Activated T-helper 17 cell treated with anti-CD3 and anti-CD28 coated beads, Interleukin-2, amount 50 U/mL, for 72 hours (primary cell): ENCODE measurements at places on chromosomes 3 and 15. TPM values are rescaled to one million over a fixed set of nuclear protein-coding genes. Genes with fewer than 3 reads are reported as not detected.

Gene IDH3A
- total RNA-seq: 61.9 TPM

Gene TM6SF1
- total RNA-seq: 0.54 TPM

Gene TATDN2
- 56.7 TPM for total RNA-seq

Gene ZDHHC23
- 4.1 TPM for total RNA-seq

Gene LDHAL6B
- not detected for total RNA-seq

Gene EIF4E3
- total RNA-seq: 25.3 TPM

Gene ZIC1
- total RNA-seq: not detected

Gene HEG1
- total RNA-seq: 5.5 TPM

Gene GRK7
- total RNA-seq: 0.09 TPM

Gene IMPDH2
- 460 TPM for total RNA-seq

Gene RBPMS2
- not detected for total RNA-seq

Gene RBP2
- total RNA-seq: not detected

Gene EPHB1
- 1.3 TPM for total RNA-seq

Gene GABPB1
- total RNA-seq: 31.2 TPM

Gene SSR3
- total RNA-seq: 188 TPM

Gene ARID3B
- 43.9 TPM for total RNA-seq

Gene THRB
- not detected for total RNA-seq

Gene TRPM1
- not detected for total RNA-seq

Gene USP50
- not detected for total RNA-seq

Gene SCG3
- not detected for total RNA-seq

Gene CD200R1
- 5.7 TPM for total RNA-seq

Gene LARP6
- total RNA-seq: 0.26 TPM

Gene A4GNT
- total RNA-seq: not detected

Gene ERICH6
- 0.21 TPM for total RNA-seq

Gene KIF7
- 0.11 TPM for total RNA-seq

Gene DNAH1
- 17.2 TPM for total RNA-seq

Gene ADAMTSL3
- not detected for total RNA-seq
